ENCODE measurements at places on chromosomes 12 and 14.

DNA sequence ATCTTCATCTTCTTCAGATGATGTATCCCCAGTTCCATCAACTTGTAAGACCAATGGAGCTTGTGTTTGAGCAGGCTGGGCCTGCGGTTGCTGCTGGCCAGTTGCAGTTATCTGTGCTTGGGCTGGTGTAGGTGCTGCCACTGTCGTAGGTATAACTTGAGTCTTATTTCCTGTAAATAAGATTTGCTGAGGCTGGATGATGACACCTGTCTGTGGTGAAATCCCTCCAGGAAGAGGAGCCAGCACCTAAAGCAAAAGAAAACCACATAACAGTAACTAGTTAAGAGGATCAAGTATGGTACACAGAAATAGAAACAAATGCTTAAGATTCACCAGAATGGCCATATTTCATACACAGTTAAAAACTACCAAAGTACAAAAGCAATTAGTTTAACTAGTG, 28.2 kb downstream of the GTF2A1 start:
- DNase-seq: no peak

GRCh38 chr14:51848120-51848519, 12.3 kb upstream of the GNG2 start:
- no peak for DNase-seq

- DNase-seq: no peak
These were observed 9.1 kb downstream of the NEMP1 start for GRCh38 chr12:57069523-57069922.

DNA sequence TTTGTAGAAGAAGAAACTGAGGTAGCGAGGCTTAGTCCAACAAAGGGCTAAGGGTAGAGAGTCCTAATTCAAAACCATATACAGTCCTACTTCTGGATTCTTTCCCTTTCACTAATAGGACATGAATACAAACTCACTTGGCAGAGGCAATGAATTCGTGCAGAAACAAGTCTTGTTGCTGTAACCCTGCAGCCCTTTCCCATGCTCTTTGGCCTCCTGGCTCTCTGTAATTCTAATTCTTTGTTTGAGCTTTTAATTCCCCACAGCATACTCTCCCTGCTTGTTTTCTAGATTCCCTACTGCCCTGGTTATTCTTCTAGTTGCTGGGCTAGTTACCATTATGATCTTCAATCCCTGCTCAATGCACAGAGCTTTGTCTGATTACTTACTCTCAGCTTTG, 381.4 kb downstream of the ETNK1 start:
- DNase-seq: no peak

GRCh38 chr14:75454963-75455546, 27.2 kb downstream of the JDP2 start:
- DNase-seq: no peak

DNA sequence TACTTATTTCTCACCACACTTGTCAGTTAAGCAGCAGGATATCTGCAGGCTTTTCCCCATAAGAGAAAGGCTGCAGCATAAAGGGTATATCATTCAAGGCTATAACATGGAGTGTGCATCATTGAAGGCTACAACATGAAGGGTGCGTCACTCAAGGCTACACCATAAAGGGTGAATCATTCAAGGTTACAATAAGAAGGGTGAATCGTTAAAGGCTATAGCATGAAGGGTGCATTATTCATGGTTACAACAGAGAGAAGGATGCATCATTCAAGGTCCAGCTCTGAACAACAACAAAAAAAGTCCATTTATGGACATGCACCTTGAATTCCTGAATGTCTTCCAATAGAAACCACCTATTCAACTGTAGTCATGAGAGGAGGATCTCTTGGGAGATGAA, 32.8 kb upstream of the LUM start:
- DNase-seq: no peak

- DNase-seq: no peak
These were observed 155.0 kb upstream of the RTL1 start for GRCh38 chr14:101058571-101058970.

GRCh38 chr12:30847259-30847658, 79.3 kb upstream of the TSPAN11 start:
- no peak for DNase-seq

DNA sequence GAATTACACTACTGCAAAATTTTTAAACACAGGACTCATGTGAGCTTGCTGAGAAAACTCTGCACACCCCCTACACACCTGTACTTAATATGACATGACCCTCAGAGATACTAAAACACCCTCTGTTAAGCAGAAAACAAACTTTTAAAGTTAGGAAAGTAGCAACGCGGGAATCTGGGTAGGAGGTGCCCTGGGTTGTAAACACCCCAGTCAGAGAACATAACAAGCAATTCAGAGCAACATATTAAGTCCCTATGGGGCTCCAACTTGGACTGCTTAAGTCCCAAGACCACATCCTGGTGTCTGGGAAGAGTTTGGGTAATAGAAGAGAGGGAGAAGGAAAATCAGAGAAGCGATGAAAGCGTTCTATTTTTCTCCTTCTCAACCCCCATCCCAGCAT, 1.2 kb downstream of the ATF7 start:
- DNase-seq: no peak

- no peak for DNase-seq
These were observed 1.3 kb upstream of the ARHGAP5 start for GRCh38 chr14:32075672-32076277.

DNA sequence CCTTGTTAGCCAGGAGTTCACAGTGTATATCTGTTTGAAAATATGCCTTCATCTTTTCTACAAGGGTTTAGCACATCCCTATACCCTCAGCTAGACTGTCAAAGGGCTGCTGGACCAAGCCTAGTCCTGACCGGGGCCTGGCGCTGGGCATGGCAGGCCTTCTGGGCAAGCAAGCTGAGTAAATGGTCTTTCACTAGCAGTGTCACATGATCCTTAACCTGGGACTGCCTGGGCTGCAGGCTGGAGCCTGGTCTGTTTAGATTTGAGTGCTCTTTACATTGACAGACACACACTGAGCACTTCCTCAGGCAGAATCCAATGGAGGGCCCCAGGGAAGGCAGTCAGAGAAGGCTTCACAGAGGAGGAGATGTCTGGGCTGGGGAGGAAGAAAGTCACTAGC, 6.9 kb upstream of the AVIL start:
- no peak for DNase-seq

GRCh38 chr12:3928538-3929184, 55.5 kb upstream of the PARP11 start:
- DNase-seq: no peak

DNA sequence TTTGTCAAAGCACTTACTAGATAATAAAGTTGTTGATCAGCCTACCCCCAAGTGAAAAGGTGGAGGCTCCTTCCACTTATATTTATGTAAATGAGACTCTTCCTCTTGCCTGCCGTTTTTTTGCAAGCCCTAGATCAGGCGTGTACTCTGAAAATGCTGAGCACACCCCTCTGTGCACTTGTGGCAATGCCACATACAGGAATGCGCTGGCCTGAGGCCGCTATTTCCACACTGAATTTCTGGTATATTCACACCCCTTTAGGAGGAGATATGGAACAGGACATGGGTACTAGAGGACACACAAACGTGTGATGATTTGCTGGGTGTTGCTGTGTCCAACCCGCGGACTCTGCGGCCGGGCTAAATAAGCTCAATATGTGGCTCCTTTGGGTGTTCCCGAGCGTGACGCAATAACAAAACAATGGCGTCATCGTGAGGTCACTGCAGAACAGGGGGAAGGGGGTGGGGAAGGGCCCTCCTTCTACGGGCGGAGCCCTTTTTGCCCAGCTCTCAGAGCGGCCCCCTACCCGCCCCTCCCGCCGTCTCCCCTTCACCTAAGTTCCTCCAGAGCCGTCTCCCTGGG, 554 bp upstream of the TSPAN31 start:
- DNase-seq: peak; percentile 34

GRCh38 chr12:93056971-93057535, 128.0 kb upstream of the EEA1 start:
- DNase-seq: no peak

GRCh38 chr14:26522967-26523366, 74.9 kb downstream of the NOVA1 start:
- no peak for DNase-seq

DNA sequence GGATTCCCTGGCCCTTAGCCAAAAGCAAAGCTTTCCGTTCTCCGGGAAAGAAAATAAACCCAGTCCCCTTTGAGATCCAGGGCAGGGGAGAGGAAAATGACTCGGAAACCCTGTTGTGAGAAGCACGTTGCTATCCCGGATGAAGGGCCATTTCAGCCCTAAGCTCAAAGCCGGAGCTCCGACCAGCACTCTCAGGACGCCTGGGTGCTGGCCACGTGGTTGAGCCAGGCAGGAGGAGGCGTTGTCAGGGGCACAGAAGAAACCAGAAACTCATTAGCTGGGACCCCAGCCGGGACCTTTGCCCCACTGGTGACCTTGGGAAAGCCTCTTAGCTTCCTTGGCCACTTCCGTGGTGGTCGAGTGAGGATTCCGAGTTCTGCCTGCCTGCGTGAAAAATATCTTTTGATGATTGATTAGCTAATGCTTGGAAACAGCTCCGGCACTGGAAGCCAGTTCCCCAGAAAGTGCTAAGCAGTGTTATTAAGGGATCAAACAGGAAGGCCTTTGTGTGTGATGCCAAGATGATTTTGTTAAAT, 57.6 kb upstream of the FZD10 start:
- no peak for DNase-seq

DNA sequence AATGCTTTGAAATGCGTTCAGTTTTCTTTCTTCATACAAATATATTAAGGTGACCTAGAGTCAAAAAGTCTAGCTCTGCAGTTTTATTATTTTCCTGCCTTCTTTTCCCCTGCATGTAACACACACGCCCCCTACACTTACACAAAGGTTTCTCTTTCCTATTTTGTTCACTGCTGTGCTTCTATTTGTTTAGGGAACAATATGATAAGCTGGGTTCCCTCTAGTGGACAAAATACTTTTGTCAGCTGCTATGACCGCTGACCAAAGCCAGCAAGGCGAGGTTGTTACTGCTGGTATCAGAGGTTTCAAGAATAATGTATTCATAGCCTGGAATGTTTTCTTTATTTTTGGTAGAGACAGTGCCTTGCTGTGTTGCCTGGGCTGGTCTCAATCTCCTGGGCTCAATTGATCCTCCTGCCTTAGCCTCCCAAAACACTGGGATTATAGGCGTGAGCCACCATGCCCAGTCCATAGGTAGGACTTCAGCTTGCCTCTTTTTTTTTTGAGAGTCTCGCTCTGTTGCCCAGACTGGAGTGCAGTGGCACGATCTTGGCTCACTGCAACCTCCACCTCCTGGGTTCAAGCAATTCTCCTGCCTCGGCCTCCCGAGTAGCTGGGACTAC, 33.4 kb downstream of the FNTB start:
- DNase-seq: no peak

DNA sequence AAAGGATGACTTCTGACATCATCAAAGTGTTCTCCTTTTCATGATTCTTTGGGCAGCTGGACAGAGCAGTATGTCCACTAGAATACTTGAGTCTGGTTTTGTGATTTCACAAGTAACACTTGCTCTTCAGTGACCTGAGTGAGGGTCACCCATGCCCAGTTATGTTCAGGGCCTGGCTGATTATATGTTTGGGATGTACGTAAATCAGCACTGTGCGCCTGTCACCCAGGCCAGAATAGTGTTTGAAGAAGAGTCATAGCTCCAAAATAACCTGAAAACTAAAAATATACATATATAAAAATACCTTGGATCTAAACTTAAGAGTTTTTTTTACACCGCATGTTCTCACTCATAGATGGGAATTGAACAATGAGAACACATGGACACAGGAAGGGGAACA, 3.8 kb downstream of the BICD1 start:
- no peak for DNase-seq

- DNase-seq: no peak
These were observed 60.7 kb downstream of the VCPKMT start for GRCh38 chr14:50055461-50056228.

DNA sequence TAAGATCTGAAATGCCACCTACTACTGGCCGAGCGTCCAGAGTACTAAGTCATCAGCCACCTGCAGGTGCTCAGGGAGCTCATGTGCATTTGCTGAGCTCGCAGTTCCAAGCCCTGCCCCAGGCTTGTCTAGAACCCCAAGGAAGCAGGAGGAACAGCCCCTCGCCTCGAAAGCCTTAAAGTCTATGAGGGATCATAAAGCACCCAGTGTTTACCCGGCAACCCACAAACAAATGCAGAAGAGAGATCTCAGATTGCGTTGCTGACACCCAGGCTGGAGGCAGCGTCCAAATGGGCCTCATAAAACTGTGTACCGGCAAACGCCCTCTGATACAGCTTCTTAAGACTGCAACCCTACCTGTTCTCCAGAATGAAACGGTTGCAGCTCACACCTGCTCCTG, 6.8 kb downstream of the KDM2B start:
- no peak for DNase-seq

- no peak for DNase-seq
These were observed 59.4 kb downstream of the SDR9C7 start for GRCh38 chr12:56874821-56875220.

GRCh38 chr12:13386323-13387039, 190.0 kb downstream of the EMP1 start:
- DNase-seq: no peak

GRCh38 chr12:57342207-57342691, 88.6 kb downstream of the R3HDM2 start:
- DNase-seq: no peak

GRCh38 chr12:123971770-123972456, 718 bp downstream of the CCDC92 start:
- no peak for DNase-seq
